A172 (cell line): ENCODE measurements at places on chromosomes 4 and X.

- DNase-seq = no peak
These were observed 79.8 kb downstream of the CCNG2 start for GRCh38 chr4:77236806-77237205.

DNA sequence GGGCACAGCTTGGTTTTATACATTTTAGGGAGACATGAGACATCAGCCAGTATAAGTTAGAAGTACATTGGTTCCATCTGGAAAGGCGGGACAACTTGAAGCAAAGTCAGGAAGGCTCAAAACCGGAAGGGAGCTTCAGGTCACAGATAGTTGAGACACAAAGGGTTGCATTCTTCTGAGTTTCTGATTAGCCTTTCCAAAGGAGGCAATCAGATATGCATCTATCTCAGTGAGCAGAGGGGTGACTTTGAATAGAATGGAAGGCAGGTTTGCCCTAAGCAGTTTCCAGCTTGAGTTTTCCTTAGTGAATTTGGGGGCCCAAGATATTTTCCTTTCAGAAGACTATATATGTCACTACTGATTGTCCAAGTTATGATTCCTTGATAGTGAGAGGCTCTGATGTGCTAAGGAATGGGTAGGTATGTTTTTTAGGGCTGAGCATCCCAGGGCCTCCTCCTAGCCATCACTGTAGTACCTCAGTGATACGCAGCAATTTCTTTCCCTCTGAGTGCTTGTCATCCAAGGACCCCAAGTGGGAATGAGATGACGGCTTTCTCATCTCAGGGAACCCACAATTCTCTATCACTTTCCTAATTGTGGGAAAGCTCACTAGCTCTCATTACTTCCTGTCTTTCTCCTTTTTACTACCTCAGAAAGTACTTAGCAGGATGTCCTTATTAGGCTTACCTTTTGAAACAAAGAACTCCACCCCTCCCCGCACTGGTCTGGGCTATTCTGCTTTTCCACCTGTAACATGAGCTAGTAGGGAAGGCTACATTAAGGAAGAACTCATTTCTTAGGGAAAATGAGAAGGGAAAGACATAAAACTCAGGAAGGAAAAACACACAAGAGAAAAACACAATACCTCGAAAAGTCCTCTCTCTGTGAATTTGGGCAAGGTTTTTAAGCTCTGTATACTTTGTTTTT lies 632.7 kb downstream of the RAPGEF2 start:
- no peak for DNase-seq

GRCh38 chr4:168163106-168163505 lies 70.8 kb downstream of the ANXA10 start:
- no peak for DNase-seq

GRCh38 chr4:6349896-6350603 lies 80.4 kb downstream of the WFS1 start:
- DNase-seq = peak; percentile 73

DNA sequence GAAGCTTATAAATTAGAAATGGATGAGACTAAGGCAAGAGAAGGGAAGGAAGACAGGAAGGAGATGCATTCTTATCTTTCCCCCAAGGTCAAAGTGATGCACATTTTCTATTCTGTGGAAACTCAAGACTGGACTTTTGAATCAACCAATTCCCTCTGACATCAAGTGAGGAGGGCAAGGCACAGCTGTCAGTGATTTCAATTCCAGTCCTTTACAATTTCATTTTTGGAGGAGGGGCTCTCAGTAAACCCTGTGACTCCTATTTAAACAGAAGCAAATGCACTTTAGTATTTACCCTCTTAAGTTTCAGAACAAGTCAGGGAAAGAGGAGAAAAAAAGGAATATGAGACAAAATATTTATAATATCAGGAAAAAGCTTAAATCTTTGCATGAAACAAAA lies 134.0 kb downstream of the MGST2 start:
- no peak for DNase-seq

DNA sequence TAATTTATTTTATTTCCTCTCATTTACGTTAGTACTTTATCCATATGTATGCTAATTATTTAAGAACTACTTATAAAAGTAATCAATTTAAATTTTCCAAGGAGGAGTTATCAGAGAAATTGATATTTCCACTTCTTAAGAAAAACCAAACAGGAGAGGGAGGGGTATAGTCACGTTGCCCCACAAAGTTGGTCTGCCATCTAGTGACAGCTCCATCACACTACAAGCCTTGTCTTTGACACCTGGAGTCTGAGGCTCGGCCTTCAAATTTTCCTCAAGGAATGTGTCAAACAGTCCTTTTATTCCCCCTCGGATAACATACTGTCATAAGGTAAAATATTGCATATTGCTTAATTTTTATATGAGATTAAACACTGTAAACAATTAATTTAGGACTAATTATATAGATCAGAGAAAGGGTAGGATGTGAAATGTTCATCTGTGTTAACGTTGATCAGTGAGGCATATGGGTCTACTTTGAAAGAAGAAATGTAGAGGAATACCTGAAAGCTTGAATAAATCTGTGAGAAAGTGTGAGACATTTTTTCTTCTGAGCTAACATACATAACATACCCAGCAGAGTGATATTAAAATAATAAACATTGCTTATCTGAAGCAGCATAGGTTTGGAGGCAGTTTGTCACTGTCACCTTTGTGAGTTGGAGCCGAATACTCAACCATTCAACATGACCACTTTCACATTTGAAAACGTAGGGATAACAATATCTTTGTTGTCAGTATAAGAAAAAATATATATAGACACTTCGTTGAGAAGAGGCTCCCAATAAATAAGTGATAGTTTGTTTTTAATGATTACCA lies 114.4 kb downstream of the GLRA3 start:
- DNase-seq = peak; percentile 61

- DNase-seq = no peak
These were observed 19.6 kb downstream of the CYP2U1 start for GRCh38 chr4:107950746-107951540.

DNA sequence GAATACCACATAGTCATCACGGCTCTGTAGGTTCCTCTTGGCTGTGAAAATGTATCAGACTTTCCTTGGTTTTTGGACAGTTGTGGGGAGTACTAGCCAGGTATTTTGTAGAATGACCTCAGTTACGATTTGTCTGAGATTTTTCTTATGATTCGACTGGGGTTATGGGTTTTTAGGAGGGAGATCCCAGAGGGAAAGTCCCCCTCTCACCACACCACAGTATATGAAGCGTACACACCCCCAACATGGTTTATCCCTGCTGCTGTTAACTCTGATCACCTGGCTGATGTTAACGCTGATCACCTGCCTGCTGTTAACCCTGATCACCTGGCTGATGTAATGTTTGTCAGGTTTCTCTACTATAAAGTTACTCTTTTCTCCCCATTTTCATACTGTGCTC lies 72.6 kb downstream of the ANAPC4 start:
- DNase-seq = no peak

- no peak for DNase-seq
These were observed 73.2 kb upstream of the ANXA10 start for GRCh38 chr4:168019019-168019651.

DNA sequence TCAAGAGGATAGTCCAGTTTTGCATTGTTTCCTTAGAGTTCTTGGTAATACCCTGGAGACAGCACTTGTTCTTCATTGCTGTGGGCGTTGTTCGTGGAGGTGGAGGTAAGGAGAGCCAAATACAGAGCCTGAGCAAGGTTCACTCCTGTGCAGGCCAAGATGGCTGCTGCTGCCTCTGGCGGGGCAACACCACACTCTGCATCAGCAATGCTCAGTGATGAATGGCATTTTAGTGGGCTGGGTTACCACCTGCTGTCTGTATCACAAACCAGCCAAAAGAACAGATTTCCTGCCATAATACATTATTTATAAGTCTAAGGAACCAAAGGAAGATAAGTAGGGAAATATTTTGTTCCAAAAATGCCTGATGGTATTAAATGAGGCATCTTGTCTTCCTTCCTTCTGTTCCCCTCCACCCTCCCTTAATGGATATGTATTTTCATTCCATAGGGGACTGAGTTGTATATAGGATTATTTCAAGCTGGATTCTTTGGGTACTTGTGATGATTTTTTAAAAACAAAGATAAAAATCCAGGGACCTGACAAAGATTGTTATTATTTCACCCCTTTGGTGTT lies 61.6 kb upstream of the LIMCH1 start:
- DNase-seq = peak; percentile 2

DNA sequence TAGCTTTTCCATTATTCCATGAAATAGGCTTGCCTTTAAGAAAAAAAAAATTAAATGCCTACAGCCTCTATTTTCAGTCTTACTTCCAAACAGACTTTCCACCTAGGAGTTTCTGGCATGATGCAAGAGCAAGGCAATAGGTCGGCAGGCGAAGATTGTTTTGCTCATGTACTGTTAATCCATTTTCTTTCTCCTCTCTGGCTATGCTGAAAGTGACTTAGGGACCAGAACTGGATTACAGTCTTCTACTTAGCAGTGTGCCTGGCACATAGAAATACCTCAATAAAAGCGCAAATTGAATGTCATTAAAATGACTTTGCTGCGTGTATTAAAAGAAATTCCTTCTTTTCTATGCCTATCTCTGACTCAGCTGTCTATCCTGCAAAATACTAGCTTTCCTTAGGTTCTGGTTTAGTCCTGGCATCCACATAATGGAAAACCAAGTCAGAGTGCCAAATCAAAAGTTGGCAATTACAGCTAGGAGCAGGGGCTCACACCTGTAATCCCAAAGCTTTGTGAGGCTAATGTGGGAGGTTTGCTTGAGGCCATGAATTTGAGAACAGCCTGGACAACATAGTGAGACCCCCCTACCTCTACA lies 51.9 kb downstream of the CC2D2A start:
- no peak for DNase-seq

DNA sequence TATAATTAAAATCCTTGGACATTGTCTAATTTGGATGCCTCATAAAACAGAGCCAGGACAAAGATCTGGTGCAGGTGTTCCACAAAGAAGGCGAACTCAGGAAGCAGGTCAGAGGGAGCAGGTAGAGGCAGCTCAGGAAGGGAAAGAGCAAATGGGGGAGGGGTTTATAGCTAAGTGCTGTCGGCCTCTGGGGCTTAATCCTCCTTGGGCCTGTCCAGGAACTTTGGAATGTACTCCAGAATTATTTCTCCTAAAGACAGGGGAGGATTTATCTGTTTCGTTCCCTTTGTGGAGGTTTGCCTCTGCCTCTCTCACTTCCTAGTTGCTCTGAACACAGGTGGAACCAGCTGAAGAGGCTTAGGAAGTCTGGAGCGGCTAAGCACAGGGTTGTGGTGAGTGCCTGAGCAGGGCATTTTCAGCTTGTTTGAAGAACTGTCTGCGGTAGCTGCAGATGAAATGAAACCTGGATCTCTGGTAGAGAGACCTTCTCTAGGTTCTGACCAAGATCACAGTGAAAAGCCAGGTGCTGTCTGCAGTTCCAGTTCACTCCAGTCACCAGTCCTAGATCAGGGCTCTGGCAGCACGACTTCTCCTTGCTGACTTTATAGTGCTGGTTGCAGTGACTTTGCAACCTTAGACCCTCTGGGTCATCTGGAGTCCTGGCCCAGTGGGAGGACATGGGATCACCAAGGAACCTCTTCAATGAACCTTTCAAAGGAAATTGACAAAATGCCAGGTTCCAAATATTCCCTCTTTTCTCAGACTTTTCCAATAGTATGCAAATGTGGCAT lies 519.2 kb downstream of the PCDH10 start:
- no peak for DNase-seq

DNA sequence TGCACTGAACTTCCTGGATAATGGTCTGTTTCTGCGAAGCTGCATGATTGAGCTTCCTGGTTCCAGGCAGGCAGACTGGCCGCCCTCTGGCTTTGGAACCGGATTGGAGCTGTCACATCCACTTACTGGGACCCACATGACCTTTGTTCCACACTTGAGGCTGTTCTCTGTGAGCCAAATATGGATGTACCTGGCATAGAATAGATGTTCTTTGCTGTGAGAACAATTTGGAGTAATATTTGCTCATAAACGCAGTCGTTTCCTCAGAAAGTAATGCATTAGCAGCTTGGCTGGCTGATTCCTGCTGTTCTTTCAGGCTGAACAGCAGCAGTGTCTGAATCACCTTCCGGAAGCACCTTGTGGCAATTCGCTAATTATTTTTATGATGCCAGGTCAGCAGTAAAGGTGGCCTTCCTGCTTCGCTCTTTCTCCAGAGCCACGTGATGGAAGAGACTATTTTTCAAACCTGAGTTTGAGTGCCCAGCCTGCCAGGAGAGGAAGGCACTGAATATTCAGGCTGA lies 78.1 kb upstream of the BOD1L1 start:
- peak; percentile 58 for DNase-seq

GRCh38 chrX:109681475-109682081 lies 51.5 kb downstream of the ACSL4 start:
- DNase-seq = no peak

GRCh38 chr4:9895333-9895705 lies 113.9 kb downstream of the DRD5 start:
- DNase-seq = no peak

DNA sequence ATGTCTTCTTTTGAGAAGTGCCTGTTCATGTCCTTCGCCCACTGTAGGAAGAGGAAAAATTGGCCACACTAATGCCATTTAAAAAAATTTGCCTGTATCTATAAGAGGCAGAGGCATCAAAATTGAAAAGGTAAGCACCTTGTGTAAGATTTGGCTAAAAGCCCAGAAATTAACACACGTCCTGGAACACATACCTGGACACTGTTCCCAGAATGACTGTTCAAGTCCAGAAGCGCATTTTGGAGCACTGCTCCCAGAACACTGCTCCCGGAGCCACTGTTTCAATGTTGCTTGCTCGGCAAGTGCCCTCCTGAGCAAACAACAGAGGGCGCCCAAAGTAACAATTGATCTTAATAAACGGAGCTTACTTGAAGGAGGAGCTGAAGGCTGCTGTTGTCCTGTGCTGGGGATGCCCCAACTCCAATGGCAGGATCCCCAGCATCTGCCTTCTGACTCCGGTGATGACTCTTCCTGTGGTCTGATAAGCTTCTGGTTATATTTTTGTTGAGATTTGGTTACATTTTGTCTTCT lies 1958.6 kb downstream of the C4orf33 start:
- DNase-seq = no peak

- peak; percentile 81 for DNase-seq
These were observed 557.3 kb upstream of the TENM3 start for GRCh38 chr4:181685911-181686310.

- DNase-seq = no peak
These were observed 822 bp upstream of the SGMS2 start for GRCh38 chr4:107823870-107824349.
